Stimulated activated naive B cell treated with anti-CD40 and anti-IgM and Interleukin-4, amounts not matched to agents 10 μg/mL and 1 μg/mL and 100 μg/mL, for 72 hours (primary cell): ENCODE measurements at places on chromosomes 1 and 21.

GRCh38 chr1:3482378-3482849 lies 27.9 kb downstream of the ARHGEF16 start:
- no peak for DNase-seq

GRCh38 chr1:234631721-234632125 lies 21.7 kb upstream of the IRF2BP2 start:
- DNase-seq, result no peak

DNA sequence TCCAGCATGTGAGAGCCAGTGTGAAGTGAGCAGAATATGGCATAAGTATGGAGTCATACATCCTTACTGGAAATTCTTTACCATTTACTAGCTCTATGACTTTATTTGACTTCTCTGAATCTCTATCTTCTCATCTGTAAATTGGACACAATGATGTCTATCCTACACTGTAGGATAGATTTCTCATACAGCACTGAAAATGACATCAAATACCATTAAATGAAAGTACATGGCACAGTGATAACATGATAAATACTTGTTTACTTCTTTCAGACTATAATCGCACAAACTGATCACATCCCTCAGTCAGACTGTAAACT lies 1.3 kb upstream of the CTTNBP2NL start:
- DNase-seq, result no peak

- DNase-seq, result no peak
These were observed 81.9 kb downstream of the SPATA17 start for GRCh38 chr1:217712925-217713597.

GRCh38 chr1:236492378-236492777 lies 31.4 kb upstream of the LGALS8 start:
- no peak for DNase-seq

DNA sequence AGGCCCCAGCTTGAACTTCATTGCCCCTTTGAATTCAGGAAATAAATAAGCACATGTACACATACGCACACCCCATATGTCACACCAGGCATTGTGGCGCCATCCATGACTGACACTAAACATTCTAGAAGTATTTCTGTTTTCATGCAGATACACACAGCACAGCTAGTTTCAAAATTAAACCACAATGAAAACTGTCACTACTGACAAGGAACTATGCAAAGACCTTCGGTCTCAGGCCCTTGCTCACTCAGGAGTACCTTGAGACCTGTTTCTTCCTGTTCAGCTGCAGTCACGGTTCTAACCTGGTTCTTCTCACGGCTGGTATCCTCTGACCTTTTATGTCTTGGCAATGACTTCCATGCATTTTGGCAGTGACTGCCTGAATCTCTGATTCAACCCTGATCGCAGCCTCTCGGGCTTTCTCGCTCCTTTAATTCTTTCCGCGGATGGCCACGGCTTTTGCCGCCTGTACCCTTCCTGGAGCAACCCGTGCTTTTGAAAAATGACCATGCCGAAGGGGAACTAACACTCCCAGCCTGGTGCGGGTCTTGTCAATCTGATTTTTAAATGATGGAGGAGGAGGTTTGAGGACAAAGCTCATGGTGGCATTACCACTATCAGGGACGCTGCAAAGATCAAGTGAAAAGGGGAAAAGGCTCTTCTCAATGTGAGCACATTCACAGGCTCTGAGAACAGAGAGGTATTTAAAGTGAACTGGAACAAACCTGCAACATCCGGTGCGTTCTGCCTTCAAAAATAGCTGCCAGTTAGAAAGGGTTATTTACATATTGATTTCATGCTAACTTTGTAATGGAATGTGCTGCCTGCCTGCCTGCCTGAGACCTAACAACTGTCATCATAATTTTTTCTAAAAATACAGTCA lies 384.6 kb downstream of the RRAGC start:
- peak; percentile 61 for DNase-seq

DNA sequence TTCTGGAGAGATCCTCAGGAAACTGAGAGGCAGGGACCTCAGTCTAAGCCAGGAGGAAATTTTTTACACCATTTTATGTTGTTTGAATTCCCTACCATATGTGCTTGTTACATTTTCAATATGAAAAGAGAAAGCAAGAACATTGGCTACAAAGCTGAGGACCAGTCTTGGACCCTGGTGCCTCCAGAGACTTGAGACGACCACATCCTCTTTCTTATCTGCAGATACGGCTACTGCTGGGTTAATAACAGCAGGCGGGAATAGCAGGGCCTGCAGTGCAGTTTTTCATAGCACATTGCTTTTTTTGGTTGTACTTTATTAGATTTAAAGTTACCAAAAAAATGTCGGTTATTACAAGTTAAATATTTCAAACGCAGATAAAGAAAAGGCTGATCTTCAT lies 3.9 kb downstream of the KDM4A start:
- no peak for DNase-seq

DNA sequence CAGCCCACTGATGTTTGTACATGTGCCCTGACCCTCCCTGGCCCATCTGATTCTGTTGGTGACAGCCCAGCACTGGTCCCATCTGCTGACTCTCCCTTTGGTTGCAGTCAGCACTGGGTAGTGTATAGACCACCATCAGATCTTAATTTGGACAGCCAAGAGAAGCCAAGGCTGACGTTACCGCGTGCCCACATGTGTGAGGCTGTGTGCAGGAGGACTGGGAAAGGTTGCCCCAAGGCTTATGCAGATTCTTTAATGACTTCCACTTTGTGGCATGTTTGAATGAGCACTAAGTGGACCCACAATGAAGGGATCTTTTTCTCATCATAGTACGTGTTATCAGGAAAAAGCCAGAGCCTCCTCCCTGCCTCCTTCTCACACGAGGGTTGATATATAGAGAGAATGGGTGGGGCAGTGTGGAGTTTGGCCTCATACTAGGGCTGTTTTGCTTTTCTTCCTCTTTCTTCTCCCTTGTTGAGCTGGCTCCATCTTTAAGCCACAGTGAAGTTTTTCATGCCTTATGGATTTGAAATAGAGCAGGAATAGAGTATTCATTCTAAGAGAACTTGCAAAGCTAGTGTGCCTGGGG lies 93.5 kb downstream of the NAV1 start:
- no peak for DNase-seq

- no peak for DNase-seq
These were observed 298.9 kb downstream of the DSCAM start for GRCh38 chr21:40547906-40548513.

DNA sequence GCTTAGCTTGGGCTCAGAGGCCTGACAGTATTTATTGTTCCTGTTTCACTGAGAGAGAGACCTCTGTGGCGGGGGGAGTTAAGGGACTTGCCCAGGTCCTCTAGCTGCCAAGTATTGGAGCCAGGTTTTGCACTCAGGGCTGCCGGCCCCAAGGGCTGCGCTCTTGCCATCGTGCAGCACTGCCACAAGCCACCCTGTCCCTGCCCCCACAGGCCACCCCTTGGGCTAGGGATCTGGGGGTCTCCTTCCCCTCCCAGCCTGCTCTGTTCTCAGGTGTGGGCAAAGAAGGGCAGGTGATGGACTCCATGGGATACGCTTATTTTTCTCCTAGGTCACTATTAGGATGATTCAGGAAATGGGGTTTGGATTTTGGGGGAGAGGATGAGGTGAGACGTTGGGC lies 8.7 kb downstream of the KIAA1614 start:
- DNase-seq, result no peak

- DNase-seq, result no peak
These were observed 1.6 kb downstream of the HPCAL4 start for GRCh38 chr1:39689635-39690034.

- DNase-seq, result no peak
These were observed 68.6 kb upstream of the PALMD start for GRCh38 chr1:99577313-99577712.

DNA sequence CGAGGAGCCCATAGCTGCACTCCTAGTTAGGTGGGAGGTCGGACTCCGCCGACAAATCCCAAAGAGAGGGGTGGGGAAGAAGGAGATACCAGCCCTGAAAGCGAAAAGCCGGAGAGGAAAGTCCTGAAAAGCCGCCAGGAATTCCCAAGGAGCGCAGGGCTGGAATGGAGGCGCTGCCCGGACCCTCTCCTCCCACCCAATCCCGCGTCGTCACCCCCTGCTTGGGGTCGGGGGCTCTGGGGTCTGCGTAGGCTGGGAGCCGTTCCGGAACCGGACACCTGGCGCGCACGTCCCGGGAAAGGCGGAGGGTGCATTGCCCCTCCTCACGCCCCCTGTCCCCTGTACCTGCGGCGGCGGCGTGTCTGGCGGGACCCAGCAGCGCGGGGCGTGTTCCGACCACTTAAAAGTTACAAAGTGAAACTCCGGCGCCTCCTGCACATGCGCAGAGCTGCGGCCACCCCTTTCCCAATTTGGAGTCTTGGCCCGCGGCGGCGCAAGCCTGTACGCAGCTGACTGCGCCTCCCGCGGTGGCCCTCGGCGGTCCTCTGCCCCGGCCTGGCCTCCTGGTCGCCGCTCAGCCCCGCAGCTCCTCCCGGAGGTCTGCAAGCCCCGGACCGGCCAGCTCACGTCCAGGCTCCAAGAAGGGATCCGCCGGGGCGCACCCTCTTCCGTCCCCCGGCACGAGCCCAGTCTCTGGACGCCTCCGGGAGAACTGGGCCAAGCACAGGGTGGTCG lies at the start of gene TMEM63A:
Gene TMEM63A (minus strand): TSS at position 422 of the 735 bp plus-strand sequence. CDS start 4,800 bp downstream, outside the sequence.
- DNase-seq, result peak; percentile 82

DNA sequence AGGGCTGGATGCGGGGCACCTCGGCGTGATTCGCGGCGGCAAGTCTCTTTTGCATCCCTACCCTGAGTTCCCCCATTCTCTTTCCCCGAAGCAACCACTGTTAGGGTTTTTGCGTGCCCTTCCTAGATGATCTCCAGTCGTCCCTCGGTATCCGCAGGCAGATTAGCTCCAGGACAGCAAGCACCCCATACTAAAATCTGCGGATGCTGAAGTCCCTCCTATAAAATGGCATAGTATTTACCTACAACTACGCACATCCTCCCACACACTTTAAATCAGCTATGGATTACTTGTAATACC lies 22.8 kb upstream of the CFAP126 start:
- no peak for DNase-seq

- no peak for DNase-seq
These were observed at the start of gene RAB7B for GRCh38 chr1:206002871-206003801. Gene RAB7B (minus strand): TSS chr1:206003395. CDS start chr1:205994135, 9,260 bp downstream.

DNA sequence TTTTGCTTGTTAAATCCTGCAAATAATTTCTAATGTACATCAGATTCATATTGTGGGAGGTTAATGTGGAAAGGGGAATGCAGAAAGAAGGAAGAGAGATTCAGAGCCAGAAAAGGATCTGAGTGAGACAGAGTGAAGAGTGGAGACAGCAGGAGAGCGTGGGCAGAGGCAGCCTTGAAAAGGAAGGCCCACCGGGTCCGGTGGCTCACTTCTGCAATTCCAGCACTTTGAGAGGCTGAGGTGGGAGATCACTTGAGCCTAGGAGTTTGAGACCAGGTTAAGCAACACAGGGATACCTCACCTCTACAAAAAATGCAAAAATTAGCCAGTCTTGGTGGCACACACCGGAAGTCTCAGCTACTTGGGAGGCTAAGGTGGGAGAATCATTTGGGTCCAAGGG lies 222.0 kb upstream of the RAB4A start:
- no peak for DNase-seq

GRCh38 chr1:180945551-180945950 lies 32.9 kb downstream of the KIAA1614 start:
- DNase-seq, result no peak

- DNase-seq, result no peak
These were observed 1.1 kb downstream of the SPRR1B start for GRCh38 chr1:153032073-153032472.

- DNase-seq, result no peak
These were observed 58.8 kb upstream of the ZNF644 start for GRCh38 chr1:91080650-91081049.

GRCh38 chr1:231691618-231692259 lies 65.1 kb downstream of the DISC1 start:
- no peak for DNase-seq

- no peak for DNase-seq
These were observed 155.2 kb downstream of the BARHL2 start for GRCh38 chr1:90561911-90562310.

- DNase-seq, result no peak
These were observed 14.1 kb upstream of the PHGDH start for GRCh38 chr1:119697598-119697997.

GRCh38 chr1:226248091-226248490 lies 24.6 kb downstream of the MIXL1 start:
- no peak for DNase-seq
